ENCODE measurements at places on chromosomes 7 and 10.
A peak's percentile ranks its signal among the peaks of the same experiment; 100 is the strongest.

DNA sequence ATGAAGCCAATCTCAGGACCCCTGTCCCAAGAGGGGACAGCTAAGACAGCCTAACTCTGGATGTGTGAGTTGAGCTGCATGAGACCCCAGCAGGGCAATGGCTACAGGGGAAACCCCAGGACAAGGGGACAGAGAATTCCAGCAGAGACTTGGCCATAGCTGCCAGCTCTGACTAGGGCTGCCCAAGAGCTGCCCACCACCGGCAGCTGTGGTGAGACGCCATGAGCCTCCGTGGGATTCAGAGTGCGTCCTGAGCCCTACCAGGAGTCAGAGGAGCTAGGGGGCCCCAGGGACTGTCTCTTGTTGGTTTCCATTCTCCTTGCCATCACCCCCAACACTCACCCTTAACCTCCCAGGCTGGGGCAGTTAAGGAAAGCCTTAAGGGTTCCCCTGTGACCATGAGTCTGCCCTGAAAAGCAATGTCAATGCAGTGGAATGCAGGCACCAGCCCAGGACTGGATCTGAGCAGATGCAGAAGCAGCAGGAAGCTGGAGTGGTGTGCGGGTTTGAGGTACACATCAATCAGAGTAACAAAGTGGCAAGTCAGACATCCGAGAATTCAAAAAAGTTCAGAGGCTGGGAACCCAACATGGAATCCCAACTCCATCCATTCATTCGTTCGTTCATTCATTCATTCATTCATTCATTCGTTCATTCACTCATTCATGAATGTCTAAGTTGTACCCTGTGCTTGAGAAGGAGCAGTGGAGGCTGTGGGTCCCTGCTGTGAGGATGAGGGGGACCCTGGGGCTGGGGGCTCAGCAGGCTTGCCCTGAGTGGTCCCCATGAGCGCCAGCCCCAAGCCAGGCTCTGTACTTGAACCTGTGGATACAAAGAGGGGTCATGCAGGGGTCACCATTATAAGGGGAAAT lies 52.9 kb downstream of the C10orf120 start:
- DNase-seq, result no peak

DNA sequence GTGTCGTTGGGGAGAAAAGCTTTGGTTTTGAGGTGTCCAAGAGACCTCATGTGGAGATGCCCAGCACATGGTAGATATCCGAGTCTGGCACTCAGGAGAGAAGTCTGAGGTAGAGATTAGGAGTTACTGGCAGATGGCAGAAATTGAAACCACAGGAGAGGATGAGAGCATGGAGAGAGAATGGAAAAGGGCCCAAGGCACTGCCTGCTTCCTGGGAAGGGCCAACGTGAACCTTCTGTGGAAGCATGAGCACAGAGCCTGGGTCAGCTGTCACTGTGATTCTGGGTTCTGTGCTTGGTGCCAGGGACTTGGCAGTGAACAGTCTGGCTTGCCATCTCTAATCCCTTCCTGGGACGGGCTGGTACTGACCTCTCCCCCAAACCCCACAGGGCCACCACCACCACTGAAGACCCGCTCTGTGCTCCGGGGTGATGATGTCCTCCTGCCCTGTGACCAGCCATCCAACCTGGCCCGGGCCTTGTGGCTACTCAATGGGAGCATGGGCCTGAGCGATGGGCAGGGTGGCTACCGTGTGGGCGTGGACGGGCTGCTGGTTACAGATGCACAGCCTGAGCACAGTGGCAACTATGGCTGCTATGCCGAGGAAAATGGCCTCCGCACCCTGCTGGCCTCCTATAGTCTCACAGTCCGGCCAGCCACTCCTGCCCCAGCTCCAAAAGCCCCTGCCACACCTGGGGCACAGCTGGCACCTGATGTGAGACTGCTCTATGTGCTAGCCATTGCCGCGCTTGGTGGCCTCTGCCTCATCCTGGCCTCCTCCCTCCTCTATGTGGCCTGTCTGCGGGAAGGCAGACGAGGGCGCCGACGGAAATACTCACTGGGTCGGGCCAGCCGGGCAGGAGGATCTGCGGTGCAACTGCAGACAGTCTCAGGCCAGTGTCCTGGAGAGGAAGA lies 4.1 kb downstream of the MRPL43 start:
- no peak for DNase-seq

DNA sequence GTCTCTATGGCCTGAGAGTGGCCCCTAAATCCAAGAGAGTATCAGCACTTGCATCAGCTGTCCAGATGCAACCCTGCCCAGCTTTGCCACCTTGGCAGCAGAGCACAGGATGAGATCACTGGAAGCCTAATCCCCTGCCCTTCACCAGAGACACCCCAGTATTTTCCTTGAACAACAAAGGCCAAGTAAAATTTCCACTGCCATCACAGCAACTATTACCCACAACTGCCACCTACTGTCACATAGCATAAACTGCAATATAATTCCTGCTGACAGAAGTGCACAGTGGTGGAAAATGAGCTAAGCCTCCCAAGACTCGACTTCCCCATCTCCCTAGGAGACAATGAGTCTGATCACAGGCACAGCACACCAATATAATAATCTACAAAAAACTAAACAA lies 462.8 kb upstream of the ZWINT start:
- DNase-seq, result no peak

GRCh38 chr7:155813546-155814315 lies 1.5 kb upstream of the SHH start:
- DNase-seq, result no peak

- DNase-seq, result no peak
Measured at GRCh38 chr10:126263006-126263676, 125.1 kb downstream of the ADAM12 start.

DNA sequence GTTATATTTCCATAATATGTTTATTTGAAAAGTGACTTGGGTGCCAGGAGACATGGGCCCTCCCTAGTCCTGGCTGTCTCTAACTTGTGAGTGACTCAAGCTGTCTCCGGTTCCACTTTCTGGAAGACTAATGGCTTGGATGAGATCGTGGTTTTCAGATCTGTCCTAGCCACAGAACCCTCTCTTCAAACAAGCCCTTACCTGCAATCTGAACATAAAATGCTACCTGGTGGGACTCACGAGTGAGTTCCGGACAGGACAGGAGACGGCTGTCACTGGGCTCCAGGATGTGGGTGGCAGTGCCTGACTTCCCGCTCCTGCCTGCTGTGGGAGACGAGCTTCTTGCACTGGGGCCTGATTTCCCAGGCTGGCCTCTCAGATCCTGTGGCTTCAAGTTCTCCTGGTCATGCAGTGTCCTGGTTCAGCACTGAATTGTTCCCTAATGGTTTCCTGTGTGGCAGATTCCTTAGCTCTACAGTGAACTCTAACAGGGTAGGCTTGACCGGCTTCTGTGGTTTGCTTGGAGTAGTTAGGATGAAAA lies 26.0 kb upstream of the PFKFB3 start:
- DNase-seq, result no peak

- DNase-seq, result peak; percentile 21
Measured at GRCh38 chr10:113454341-113455061, 98.4 kb upstream of the HABP2 start.

DNA sequence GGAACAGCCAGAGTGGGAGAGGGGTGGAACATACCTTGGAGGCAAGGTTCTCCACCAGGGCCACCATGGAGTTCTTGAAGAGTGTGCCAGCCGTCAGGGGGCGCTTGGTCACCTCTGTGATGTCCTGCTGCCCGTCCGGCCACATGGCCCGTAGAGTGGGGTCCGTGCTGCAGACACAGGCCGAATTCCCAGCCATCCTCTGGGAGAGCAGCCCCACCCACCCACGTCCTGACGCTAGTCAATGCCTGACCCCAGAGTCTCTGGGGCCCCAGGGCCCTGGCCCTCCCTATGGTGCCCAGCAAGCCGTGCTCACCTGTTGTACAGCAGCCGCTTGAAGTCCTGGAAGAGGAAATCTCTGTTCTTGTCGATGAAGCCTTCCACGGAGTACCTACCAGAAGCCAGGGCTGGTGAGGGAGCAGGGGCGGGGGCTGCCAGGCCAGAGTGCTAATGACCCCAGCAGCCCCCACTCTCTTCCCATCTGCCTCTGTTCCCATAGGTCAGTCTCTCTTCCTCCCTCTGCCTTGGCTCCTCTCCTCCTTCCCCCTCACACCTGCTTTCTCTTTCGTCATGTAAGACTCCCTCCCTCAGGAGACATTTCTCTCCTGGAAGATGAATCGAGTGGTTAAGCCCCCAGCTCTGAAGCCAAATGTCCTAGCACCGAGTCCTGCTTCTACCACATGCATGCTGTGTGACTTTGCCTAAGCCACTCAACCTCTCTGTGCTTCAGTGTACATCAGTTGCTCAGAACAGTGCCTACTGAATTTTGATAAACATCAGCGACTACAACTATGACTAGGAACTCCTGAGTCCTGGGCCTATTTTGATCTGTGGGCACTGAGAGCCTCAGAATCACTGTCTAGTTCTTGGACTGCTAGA lies 11.0 kb downstream of the MYO1G start:
- no peak for DNase-seq

GRCh38 chr7:30682212-30683083 lies at the start of gene CRHR2:
Gene CRHR2 (minus strand): TSS chr7:30682456. CDS start chr7:30682280, 176 bp downstream.
- no peak for DNase-seq

- DNase-seq, result no peak
Measured at GRCh38 chr7:70298780-70299471, 700.7 kb downstream of the AUTS2 start.

GRCh38 chr10:98235846-98236245 lies 32.1 kb downstream of the LOXL4 start:
- DNase-seq, result no peak

DNA sequence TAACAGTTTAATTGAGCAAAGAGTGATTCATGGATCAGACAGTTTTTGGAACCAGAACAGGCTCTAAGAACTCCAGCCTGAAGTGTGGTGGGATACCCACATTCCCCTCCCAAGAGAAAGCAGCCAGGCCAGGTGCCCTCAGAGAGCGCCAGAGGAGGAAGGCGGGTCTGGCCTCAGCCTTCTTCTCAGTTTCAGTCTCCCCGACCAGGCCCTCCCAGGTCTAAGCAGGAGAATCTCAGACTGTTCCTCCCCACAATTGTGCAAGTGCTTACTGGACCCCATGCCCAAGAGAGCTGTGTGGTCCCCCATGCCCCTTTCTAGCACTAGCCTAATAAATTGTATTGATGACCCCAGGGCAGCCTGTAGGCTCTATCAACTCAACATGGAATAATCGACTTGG lies 25.6 kb downstream of the PPIF start:
- no peak for DNase-seq

DNA sequence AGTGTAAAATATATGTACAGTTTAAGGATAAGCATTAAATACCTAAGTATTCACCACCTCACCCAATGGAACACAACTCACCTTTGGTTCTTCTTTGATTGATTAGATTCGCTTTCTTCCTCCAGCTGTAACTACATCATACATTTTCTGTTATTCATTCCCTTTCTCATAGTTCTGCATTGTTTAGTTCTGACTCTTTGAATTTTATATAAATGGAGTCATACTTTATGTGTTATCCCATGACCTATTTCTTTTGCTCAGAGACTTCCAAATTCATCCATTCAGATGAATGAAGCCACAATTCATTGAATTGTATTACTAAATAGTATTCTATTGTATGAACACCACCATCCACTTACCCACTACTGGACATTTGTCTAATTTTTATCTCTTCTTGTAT lies 12.3 kb downstream of the THNSL1 start:
- DNase-seq, result no peak
